ENCODE measurements at places on chromosomes 1 and 21.

GRCh38 chr1:1281533-1282321, 1.5 kb downstream of the SCNN1D start:
- no peak for DNase-seq

DNA sequence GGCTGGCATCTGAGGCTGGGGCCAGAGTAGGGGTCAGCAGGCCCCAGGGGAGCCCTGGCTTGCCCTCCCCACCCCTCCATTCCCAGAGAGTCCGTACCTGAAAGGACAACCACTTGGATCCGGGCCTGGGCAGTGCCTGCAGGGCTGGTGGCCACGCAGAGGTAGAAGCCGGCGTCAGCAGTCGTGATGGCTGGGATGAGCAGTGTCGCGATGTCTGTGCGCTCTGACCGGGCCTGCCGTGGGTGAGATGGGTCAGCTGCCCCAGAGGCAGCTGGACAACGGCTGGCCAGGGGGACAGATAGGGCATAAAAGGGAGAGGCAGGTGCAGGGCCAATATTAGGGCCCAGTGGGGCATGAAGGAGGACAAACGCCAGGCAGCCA, 42.7 kb downstream of the LDLRAD2 start:
- DNase-seq, result no peak

DNA sequence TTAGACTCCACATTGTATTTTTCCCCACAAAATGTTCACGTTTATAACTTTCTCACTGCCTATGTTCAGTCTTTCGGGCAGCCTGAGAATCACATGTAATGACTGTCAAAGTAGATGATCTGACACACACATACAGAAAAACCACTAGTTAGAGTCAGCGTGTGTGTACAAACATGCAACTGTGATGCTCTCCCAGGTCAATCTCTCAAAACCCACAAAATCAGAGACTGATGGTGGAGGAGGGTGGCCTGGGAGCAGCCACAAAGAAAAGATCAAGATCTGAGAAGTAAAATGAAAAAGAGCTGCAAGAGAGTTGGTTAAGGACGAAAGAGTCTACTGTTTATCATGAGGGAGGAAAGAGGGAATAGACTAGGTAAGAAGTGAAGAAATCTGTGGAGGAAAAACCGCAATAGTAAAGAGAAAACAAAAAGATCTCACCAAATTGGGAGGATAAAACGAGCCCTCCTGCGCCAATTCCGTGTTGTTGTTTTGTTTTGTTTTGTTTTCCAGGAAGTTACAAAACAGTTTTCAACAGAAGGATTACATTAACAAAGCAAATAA, 2.3 kb downstream of the EGLN1 start:
- no peak for DNase-seq

DNA sequence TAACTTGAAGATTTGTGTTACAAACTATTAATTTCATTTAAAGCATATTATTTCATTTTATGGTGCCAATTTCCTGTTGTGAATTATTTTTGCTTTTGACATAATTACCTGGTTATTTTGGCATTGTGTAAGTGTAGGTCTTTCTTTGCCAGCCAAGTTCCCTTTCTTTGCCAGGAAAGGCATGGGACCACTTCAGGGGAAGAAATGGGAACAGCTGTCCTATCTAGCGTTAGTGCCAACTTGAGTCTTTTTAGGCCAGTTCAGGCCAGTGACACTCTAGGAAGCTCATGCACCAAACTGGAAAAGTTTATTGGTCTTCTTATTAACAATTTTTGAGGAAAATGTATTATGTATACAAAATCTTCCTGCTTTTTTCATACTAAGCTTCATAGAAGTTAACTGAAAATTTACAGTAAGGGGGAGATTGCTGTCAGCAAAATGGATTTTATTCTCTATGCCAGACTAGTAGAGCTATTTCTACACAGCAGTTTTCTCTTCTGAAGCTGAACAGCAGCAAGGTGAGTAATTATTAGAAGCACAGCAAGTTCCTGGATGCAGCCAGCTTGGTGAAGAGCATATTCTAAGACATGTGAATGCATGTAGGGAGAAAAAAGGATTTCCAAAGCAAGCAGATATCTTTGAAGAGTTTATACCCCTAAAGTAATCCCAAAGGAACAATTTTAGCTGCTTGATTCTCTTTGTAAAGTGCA, 914.6 kb upstream of the ADGRL4 start:
- no peak for DNase-seq

DNA sequence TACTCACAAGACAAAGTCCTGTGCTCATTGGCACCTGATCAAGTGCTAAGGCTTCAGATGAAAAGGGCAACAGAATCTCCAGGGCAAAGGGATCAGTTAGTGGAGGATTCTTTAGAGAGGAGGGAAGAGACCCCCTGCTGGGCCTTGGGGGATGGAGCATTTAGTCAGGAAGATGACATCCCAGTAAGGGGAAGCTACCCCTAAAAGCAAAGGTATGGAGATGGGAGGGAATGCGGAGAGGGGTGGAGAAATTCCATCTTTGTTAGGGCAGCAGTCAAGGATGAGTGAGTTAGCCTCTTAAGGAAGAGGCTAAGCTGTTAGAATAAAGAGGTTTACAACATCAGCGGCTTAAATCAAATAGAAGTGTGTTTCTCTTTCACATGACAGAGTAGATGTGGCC, 67.4 kb downstream of the ST6GALNAC3 start:
- DNase-seq, result no peak

DNA sequence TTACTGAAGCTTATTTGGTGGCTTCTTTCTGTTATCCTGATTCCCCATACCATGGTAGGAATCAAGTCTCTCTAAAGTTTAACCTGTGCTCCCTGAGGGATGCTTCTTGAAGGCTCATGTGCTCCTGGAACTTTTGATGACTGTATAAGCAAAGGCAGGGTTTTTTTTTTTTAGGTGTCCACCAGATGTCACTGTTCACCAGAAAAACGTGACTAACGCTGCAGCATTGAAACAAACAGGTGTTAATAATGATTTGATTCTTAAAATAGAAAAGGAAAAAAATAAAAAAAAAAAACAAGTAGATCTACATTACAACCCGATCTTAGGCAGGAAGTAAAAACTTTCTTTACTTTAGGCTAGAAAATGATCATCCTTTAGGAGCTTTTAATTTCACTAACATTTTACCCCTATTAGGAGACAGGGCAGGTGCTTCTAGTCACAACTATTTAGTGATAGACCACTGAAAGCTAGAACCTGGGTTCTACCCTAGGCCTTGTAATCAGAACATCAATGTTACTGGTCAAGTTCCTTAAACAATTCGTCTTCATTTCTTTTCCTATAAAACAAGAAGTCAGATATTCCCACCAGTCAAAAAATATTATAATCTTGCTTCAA, 223.0 kb downstream of the PLA2G4A start:
- DNase-seq, result peak; percentile 29

DNA sequence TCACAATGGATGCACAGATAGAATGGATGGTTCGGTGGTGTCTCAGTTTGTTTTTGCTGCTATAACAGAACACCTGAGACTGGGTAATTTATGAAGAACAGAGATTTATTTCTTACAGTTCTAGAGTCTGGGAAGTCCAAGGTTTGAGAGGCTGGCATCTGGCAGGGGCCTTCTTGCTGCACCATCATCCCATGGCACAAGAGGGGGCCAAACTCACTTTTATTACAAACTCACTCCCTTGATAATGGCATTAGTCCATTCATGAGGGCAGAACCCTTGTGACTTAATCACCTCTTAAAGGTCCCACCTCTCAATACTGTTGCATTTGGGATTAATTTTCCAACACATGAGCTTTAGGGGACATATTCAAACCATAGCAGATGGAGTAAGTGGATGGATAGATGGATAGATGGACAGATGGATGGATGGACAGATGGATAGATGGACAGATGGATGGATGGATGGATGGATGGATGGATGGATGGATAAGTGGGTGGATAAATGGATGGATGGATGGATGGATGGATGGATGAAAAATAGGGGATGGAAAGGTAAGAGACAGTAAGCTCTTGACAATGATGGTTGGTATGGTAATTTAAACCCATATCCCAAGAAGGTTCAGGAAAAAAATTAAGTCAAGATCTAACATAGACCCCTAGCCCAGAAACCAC, 16.5 kb downstream of the CAMK2N1 start:
- DNase-seq, result no peak

- DNase-seq, result no peak
Measured at GRCh38 chr1:163163881-163164582, 38.7 kb downstream of the RGS5 start.

GRCh38 chr1:109501644-109502363, 7.7 kb downstream of the AMIGO1 start:
- no peak for DNase-seq

DNA sequence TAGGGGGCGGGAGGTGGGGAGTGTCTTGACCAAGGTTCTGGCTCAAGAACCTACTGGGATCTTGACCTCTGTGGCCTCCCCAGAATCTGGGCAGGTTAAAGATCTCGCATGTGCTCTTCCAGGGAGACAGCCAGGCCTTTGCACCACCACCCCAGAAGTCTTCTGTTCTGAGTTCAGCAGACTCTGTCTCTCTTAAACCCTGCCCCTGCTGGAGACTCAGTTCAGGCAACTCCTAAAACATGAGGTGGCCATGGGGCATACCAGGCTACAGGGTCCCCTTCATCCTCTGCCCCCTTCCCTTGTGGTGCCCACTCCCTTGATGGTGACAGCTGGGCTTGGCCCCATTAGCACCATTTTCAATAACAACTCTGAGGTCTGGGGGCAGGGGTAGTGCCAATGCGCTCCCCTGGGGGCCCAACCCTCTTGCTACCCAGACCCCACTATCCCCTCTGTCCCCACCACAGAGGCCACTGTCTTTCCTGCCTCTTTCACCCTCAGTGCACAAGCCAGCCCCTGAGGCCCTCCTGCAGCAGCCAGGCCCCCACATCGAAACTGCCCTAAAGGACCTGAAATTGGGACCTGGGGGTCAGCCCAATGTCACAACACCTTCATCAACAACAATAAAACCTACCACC, 132.7 kb upstream of the RUNX3 start:
- no peak for DNase-seq

GRCh38 chr1:235974616-235975015, 90.3 kb downstream of the NID1 start:
- DNase-seq, result no peak

- no peak for DNase-seq
Measured at GRCh38 chr1:9871021-9871420, 39.0 kb downstream of the CTNNBIP1 start.

DNA sequence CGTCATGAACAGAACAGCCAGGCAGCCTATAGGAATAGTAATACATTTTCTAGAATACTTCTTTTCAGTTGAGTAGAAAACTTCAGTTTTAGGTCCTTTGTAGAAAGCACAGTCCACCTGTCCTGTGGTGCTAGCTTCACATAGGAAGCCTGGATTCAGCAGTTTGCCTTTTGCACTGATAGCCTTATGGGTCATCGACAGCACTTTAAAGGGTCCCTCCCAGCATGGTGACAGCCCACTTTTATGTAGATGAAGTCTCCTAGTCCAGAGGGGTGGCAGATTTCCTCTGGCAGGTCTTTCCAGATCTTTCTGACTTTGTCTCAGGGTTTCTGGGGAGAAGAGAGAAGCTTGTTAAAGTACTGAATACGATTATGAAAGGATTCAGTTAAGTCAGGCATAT, 161.4 kb upstream of the TNR start:
- no peak for DNase-seq

- DNase-seq, result no peak
Measured at GRCh38 chr1:11736746-11737639, 1.1 kb downstream of the AGTRAP start.

GRCh38 chr1:235613602-235614001, 36.0 kb downstream of the GNG4 start:
- DNase-seq, result no peak

DNA sequence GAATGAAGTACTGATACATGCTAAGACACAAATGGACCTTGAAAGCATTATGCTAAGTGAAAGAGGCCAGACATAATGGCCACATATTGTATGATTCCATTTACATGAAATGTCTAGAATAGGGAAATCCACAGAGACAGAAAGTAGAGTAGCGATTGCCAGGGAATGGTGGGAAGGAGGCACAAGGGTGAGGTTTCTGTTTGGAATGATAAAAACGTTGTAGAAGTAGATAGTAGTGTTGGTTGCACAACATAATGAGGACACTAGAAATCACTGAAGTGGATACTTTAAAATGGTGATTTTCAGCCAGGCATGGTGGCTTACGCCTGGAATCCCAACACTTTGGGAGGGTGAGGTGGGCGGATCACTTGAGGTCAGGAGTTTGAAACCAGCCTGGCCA, 97.6 kb upstream of the VANGL1 start:
- no peak for DNase-seq

GRCh38 chr1:209095627-209096595, 487.6 kb upstream of the CAMK1G start:
- no peak for DNase-seq

DNA sequence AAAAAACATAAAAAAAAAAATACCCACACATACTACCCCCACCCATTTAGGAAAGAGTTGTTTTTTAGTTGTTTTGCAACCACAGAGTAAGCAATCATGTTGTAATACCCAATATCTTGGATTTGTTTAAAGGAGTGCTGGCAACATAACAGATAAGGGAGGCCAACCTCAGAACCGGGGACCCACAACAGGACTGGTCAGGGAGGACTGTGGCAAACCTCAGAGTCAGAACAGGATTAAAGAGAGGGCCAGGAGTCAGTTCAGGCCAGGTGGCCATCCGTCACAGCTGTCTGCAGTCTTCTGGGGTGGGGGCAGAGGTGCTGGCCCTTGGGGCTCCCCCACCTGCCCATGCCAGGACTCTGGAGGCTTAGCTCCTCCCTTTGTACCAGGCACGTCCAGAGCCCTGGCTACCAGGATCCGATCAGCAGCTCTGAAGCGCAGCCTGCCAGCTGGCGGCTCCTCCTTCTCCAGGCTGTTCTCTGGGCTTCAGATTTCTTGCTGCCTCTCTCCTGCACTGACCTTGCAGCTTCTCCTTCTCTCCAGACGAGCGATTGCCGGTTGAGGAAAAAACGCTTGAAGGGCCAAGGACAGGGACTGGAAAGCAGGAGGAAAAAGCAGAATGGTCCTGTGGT, 7.9 kb downstream of the H6PD start:
- no peak for DNase-seq

- no peak for DNase-seq
Measured at GRCh38 chr1:225484657-225485214, 56.9 kb upstream of the LBR start.

DNA sequence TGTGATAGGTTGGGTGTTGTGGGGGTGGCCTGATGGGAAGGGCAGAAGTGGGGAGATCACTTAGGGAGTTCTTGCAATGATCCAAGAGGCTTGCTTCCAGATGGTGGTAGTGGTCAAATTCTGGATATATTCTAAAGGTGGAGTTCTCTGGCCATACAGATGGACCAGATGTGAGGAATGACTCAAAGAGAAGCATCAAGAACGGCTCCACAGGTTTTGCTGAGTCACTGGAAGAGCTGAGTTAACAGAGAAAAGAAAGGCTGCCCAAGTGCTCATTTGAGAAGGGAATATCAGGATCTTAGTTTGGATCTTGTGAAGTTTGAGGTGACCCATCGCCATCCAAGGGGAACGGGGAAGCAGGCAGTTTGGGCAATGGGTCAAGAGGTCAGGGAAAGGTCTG, 192.9 kb upstream of the GALNT2 start:
- no peak for DNase-seq

DNA sequence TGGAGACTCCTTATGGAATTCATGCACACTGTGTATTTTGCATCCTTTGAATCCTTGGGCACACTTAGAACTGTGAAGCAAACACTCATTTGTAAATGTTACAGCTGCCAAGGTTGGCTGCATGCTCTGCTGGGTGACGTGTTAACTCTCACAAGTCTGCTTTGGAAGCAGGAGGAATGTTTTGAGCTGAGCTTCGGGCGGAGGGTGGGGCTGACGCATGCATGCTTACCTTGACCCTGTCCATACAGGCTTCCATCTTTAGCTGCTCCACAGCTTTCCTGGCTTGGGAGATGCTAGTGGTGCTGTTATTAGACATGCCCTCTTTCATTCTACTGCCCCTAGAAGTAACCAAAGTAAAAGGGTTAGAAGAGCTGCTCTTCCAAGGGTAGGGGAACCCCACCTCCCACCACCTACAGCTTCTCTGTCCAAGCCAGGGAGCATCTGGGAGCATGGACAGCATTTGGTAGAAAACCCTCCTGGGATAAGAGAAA, 66.0 kb downstream of the GNG4 start:
- no peak for DNase-seq

Data from renal pelvis (tissue), 12 donors.